A549 (cell line): ENCODE measurements at places on chromosomes 4 and X. TPM values are rescaled to one million over a fixed set of nuclear protein-coding genes. Genes with fewer than 3 reads are reported as not detected.
A peak's percentile ranks its signal among the peaks of the same experiment; 100 is the strongest.

- no peak for DNase-seq
Observed at GRCh38 chr4:80206521-80207171, 9.3 kb downstream of the PRDM8 start.

- no peak for DNase-seq
Observed at GRCh38 chr4:17613761-17614415, 553 bp upstream of the MED28 start.

DNA sequence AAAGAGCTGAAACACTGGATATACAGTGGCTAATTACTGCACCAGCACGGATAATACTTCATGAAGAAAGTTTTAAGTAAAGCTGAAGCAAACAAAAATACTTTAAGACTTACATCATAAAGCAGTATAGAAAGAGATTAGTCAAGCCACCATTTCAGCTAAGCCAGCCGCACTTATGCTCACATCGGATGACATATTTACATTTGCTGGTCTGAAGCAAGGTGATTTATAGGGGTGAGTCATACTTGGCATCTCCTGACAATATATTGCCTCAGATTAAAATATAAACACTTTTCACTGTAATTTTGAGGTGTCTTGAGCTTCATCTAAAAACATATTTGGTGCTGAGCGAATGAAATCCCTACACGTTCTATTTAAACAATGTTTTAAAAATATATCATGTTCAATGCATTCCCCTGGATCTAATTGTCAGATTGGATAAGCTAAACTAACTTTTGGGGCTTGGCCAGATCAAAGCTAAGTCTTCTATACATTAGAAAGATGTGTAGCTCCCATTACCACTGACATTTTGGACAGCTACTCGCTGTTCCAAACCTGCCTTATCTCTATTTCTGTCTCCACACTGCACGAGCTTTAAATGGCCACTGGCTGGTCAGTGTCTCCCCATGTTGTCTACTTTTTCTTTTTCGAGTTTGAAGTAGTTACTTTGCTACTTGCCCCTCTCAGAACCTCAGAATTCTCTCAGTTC is 103.2 kb downstream of the VCX2 start:
- peak; percentile 4 for DNase-seq

DNA sequence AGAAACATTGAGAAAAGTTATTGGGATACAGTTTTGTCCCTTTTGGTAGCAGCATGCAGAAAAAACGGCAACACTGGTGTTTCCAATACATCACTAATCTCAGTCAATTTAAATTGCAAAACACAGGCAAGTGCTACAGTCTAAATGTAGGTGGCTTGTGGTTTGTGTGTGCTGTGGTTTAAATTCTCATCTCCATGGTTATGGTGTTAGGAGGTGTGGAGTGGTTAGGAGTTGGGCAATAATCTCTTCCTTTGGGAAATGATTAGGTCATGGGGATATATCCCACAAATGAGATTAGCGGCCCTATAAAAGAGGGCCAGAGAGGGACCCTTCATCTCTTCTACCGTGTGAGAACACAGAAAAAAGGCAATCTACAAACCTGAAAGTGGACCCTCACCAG is 1344.3 kb downstream of the ADGRL3 start:
- no peak for DNase-seq

The NRK gene
- not detected in 3 replicates for polyA plus RNA-seq

GRCh38 chr4:142752202-142752786 is 93.8 kb downstream of the INPP4B start:
- DNase-seq, result no peak

GRCh38 chr4:141220271-141220670 is 424 bp upstream of the ZNF330 start:
- no peak for DNase-seq

- no peak for DNase-seq
Observed at GRCh38 chr4:188452097-188452496, 312.9 kb downstream of the TRIML1 start.

The FREM3 gene
- polyA plus RNA-seq, result not detected in 3 replicates

DNA sequence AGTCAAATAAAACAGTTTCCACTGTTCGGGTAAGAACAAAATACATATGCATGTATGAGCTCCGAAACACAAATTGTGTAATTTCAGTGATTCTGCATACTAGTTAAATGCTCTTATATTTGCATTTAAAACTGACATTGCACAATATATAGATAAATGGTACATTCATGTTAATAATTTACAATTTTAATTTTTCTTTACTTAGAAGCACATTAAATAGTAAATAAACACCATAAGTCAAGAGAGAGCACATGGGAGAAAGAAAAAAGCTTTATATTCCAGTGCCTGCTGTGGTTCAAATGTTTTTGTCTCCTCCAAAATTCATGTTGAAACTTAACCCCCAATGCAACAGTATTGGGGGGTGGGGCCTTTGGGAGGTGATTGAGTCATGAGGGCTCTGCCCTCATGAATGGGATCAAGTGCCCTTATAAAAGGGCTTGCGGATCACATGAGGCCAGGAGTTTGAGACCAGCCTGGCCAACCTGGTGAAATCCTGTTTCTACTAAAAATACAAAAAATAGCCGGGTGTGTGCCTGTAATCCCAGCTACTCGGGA is 322.9 kb downstream of the BCOR start:
- no peak for DNase-seq

DNA sequence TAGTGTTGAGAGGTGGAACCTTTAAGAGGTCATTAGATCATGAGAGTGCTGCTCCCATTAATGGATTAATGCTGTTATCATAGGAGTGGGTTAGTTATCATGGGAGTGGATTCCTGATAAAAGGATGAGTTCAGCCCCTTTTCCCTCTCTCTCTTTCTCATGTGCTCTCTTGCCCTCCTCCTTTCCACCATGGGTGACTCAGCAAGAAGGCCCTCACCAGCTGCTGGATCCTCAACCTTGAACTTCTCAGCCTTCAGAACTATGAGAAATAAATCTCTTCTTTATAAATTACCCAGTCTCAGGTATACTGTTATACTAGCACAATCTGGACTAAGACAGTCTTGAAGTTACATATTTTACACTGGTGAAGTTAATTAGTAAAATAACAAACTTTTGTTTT is 10.0 kb upstream of the CDKL5 start:
- no peak for DNase-seq

GRCh38 chr4:141425124-141425523 is 204.4 kb downstream of the ZNF330 start:
- no peak for DNase-seq

GRCh38 chr4:67558493-67558892 is at the start of gene STAP1:
TSS of gene STAP1 (plus strand) at chr4:67558727. CDS start at chr4:67558810, 83 bp downstream.
- DNase-seq, result no peak

GRCh38 chr4:113003841-113004240 is 45.6 kb upstream of the ANK2 start:
- no peak for DNase-seq

DNA sequence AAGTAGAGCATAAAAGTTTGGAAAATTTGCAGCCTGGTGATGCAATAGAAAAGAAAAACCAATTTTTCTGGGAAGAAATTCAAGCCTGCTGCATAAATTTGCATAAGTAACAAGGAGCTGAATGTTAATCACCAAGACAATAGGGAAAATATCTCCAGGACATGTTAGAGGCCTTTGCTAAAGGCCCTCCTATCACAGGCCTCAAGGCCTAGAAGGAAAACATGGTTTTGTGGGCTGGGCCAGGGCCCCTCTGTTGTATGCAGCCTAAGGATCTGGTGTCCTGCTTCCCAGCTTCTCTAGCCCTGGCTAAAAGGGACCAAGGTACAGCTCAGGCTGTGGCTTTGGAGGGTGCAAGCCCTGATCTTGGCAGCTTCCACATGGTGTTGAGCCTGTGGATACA is 6.2 kb upstream of the RTL3 start:
- no peak for DNase-seq

GRCh38 chr4:152937336-152938236 is 1.5 kb downstream of the FHDC1 start:
- DNase-seq, result peak; percentile 23

GRCh38 chr4:965048-965765 is 8.2 kb downstream of the DGKQ start:
- no peak for DNase-seq

- no peak for DNase-seq
Observed at GRCh38 chr4:103892586-103892985, 172.8 kb upstream of the TACR3 start.

- DNase-seq, result peak; percentile 72
Observed at GRCh38 chr4:15956179-15956850, 6.7 kb downstream of the FGFBP2 start.

DNA sequence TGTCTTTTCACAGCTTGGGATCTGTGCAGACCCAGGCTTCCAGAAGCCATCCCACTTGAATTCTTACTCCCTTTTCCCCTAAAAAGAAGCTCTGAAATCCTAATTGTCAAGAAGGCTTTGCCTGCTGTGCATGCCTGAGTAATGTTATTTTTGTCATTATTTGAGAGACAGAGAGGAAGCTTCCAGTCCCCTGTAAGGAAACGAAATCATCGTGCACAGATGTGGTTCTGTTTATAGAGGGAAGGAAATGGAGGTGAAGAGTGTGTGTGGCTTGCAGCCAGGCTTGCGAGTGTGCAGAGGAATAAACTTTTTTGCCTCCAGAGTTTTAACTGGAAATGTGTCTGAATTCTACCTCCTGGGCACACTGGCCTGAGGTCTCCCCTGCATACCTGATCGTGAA is 70.2 kb downstream of the TBL1X start:
- no peak for DNase-seq

The EDA gene
- 0.16 to 0.26 TPM (median 0.20 TPM) in 3 replicates for polyA plus RNA-seq

The MAGEB3 gene
- polyA plus RNA-seq, result not detected in 3 replicates

- DNase-seq, result no peak
Observed at GRCh38 chr4:738781-739280, 33.2 kb downstream of the PCGF3 start.

DNA sequence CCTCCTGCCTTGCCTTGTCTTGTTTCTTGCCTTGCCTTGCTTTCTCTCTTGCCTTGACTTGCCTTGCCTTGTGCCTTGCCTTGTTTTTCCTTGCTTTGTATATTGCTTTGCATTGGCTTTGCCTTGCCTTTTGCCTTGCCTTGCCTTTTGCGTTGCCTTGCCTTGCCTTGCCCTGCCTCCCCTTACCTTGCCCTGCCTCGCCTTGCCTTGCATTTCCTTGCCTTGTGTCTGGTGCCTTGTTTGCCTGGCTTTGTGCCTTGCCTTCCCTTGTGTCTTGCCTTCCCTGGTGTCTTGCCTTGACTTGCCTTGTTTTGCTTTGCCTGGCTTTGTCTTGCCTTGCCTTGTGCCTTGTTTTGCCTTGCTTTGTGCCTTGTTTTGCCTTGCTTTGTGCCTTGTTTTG is 89.7 kb downstream of the TAB3 start:
- no peak for DNase-seq

GRCh38 chr4:75821216-75821615 is 81.0 kb downstream of the PPEF2 start:
- DNase-seq, result no peak

GRCh38 chr4:86089781-86090323 is 270.0 kb downstream of the MAPK10 start:
- no peak for DNase-seq

DNA sequence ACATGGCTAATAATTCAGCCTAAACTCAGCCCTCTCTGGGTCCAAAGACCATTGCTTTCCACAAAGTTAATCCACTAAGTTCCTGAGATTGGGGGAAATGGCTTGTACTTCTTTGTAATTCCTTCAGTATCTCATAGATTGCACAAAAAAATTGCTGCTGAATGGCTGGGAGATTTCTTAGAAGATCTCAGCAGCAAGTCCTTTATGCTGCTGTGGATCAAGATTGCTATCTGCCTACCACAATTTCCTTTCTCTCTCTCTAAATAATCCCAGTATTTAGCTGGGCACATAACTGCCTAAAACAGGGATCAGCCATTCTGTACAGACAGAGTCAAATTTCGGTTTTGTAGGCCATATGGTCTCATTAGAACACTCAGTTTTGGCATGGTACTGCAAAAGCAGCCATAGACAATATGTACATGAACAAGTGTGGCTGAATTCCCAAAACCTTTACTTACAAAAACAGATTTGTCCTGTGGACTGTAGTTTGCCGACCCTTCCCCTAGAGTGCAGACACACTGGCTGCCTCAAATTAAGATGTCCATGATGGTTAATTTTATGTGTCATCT is 18.5 kb upstream of the HOPX start:
- no peak for DNase-seq
